NCI-H1694 (cell line): ENCODE measurements at places on chromosomes 4 and X.

DNA sequence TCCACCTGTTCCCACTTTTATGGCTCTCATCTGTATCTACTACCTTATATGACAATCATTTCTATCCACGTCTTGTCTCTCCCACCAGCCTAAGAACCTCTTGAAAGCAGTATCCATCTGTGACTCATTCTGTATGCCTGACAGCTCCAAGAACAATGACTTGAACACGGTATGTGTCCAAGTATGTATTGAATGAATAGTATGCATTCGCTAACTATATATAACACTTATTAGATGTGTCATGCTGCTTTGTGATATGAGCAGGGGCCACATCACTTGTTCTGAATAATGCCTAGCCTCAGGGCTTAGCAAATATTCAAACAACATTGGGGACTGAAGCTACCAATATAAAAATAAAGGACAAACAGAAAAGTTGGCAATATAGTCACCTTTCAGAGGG is 4.9 kb downstream of the OPHN1 start:
- DNase-seq: no peak

GRCh38 chr4:53450773-53451172 is 73.3 kb downstream of the FIP1L1 start:
- DNase-seq: no peak

- DNase-seq: no peak
Measured at GRCh38 chr4:126405369-126405982, 1090.7 kb downstream of the FAT4 start.

DNA sequence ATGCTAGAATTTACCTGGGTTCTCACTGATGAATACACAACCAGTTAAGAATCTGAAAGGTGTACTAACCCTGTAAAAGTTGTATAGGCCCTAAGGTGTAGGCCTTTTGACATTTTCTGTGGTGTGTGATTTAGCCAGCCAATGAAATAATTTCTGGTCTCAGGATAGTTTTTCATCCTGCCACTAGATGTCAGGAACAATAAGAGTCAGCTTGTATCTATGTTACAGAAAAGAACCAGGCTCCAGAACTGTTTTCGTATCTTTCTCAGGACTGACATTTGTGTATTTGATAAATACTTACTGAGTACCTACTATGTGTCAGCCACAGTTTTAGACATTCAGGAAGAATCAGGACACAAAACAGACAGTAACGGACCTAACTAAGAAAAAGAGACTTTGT is 673.6 kb upstream of the TENM3 start:
- no peak for DNase-seq

DNA sequence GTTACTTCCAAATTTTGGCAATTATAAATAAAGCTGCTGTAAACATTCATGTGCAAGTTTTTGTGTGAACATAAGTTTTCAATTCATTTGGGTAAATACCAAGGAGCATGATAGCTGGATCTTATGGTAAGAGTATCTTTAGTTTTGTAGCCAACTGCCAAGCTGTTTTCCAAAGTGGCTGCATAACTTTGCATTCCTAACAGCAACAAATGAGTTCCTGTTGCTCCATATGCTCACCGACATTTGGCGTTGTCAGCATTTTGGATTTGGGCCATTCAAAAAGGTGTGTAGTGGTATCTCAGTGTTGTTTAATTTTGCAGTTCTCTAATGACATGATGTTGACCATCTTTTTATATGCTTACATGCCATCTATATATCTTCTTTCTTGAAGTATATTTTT is 208.5 kb downstream of the INPP4B start:
- no peak for DNase-seq
